Neural crest cell (in vitro differentiated cells): ENCODE measurements at places on chromosomes 12 and 14. TPM values are rescaled to one million over a fixed set of nuclear protein-coding genes. Genes with fewer than 3 reads are reported as not detected.
A peak's percentile ranks its signal among the peaks of the same experiment; 100 is the strongest.

- no peak for DNase-seq
Measured at GRCh38 chr12:57046947-57047890, 2.7 kb downstream of the MYO1A start.

GRCh38 chr12:49909826-49910225 lies 6.1 kb upstream of the FAIM2 start:
- peak; percentile 30 for DNase-seq

Gene TDRD9
- not detected in 2 replicates for total RNA-seq

Gene KCNA5
- total RNA-seq, result not detected in 2 replicates

Gene LAG3
- 4.7 and 4.9 TPM in 2 replicates for total RNA-seq

Gene SLC6A13
- 0.27 and 0.30 TPM in 2 replicates for total RNA-seq

- no peak for DNase-seq
Measured at GRCh38 chr12:46212108-46212982, 56.5 kb downstream of the SLC38A1 start.
